Activated T-helper 1 cell treated with anti-CD3 and anti-CD28 coated beads, Interleukin-2, amount 50 U/mL, for 16 hours (primary cell): ENCODE measurements at places on chromosomes 1 and 21.

DNA sequence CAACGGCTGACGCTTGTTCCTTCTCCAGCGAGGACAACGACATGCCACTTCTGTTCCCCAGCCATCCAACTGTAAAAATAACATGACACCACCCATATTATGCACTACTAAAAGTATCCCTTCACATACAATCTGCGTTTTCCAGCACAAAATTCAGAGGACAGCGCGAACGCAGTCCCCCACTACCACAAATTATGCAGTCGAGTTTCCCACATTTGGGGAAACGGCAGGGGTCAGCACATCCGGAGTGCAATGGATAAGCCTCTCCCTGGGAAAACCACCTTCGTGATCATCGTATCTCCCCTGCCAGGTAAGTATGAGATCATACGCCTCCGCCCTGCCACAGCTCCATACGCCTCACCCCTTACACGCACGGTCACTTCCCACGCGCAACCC, 120.9 kb downstream of the PPIAL4G start:
- DNase-seq: peak; percentile 2

- DNase-seq: no peak
Observed at GRCh38 chr1:17544776-17545350, 5.4 kb downstream of the ARHGEF10L start.

DNA sequence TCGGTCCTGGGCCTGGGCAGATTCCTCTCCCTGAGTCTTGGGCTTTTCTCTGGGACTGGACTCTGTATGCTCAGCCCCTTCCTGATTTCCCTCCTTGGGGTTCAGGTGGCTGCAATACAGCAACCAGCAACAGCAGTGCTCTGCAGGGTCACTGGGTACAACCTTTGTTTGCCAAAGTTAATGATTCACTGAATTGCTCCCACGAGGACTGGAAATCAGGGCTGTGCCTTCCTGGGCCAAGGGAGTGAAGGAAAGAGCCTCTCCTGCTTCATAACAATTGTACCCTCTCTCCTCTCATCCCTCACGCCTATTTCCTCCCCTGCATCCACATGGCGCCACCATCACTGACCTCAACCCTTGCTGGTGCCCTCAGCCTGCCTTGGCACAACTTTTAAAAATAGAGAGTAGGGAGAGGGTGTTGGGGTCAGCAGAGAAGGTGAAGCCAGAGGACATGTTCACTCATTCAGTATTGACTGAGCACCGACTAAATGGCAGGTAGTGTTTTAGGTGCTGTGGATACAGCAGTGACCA, 52.8 kb upstream of the GOLT1A start:
- DNase-seq: no peak

DNA sequence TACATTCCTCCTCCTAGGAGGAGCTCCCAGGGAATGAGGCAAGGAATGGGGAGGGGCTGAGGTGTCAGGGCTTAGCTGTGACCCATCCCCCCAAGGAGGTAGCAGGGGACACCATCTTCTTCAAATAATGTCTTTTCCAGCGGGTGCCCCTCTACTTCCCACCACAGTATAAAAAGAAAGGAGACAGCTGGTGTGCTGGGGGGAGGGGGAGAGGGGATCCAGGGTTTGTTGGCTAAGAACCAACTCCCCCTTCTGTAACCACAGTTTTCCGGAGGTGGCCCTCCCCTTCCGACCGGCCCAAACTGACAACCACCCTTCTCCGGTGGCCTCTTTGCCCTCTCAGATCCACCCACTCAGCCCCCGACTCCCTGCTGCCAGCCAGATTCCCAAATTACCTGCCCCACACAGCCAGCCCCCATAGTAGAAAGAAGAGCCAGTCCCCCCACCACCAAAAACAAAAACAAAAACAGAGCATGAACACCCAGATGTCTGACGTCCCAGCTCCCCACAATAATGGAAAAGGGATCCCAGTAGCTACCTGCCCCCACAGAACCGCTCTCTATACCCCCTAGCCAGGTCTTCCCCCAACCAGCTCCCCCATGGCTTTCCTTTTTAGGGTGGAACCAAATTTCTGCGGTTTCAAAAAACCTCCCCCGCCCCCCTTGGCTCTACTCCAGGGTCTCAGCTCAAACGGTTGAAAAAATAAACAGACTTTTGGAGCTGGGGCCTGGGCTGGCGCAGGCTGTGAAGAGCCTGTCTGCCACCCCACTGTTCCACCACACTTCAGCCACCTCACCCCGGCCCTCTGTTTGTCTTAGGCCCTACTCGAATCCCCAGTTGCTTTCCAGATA, 2.1 kb downstream of the ARHGEF2 start:
- peak; percentile 39 for DNase-seq
